SK-N-SH (cell line): ENCODE measurements at places on chromosomes 1 and 21. TPM values are rescaled to one million over a fixed set of nuclear protein-coding genes. Genes with fewer than 3 reads are reported as not detected.

DNA sequence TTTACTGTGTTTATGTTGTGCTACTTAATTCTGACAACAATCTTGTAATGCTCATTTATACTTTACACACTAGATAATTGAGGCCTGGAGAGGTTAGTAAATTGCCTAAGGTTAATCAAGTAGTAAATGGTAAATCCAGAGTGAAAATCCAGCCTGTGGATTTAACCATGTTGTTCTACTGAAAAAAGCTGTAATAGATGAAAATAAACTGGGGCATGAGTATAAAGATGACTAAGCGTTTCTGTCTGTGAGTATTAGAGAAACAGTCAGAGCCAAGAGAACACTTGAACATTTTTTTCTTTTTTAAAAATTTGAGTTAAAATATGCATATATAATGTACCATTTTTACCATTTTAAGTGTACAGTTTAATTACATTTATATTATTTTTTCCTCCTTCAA, 47.9 kb upstream of the LEPR start:
- H3K36me3 ChIP-seq, result no peaks in the 10 kb centered on the region
- no peak for DNase-seq
- no peaks in the 10 kb centered on the region for H3K4me1 ChIP-seq

The OPRD1 gene
- 0.07 and 0.24 TPM in 2 replicates for polyA plus RNA-seq

DNA sequence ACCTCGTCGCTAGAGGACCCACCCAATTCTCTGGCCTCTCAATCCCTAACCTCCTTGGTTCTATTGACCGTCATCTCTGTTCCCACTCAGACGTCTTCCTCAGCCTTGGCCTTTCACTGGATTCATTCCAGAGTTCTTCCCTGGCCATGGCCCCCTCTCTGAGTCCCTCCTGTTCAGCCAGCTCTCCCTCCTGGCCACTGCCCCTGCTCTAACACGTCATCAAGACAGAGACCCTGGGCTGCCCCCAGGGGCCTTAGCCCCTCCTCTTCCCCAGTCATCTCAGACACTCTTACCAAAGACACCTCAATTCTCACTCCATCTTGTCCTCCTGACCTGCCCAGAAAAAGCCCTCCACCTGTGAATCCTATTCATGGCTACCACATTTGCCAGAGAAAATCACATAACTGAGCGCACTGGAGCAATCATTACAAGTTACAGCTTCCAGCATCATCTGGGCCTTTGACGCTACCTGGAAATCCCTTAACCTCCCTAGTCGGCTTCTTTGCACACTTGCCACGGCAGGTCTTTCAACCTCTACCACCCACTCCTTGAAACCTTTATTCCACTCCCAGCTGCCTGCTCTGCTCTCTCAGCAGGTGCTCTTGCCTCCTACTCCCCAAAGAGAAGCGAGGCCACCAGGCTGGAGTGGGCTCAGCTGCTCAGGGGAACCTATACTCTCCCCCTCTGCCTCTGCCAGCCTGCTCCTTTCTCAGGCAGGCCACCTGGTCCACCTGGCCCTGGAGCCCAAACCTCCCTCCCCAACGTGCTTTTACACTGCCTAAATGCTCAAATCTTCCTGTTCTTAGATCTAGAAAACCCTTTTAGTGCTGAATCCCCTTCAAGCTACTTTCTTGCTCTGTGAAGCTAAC, 14.0 kb downstream of the DCST2 start:
- no peak overlapping the region for H3K27ac ChIP-seq
- no peak overlapping the region for H3K4me3 ChIP-seq
- H3K27me3 ChIP-seq, result no peaks in the 10 kb centered on the region
- peaks cover 16% of the 10 kb centered on the region; the same call in 1 of the 2 replicates for H3K36me3 ChIP-seq
- peaks cover 10% of the 10 kb centered on the region; the same call in 1 of the 2 replicates for H3K4me1 ChIP-seq

GRCh38 chr1:57799490-57800115, 375.7 kb upstream of the DAB1 start:
- H3K27me3 ChIP-seq, result no peaks in the 10 kb centered on the region
- no peak for DNase-seq
- no peak overlapping the region for H3K27ac ChIP-seq
- H3K36me3 ChIP-seq, result no peaks in the 10 kb centered on the region
- no peak overlapping the region for H3K4me3 ChIP-seq
- peaks cover 5% of the 10 kb centered on the region for H3K4me1 ChIP-seq

DNA sequence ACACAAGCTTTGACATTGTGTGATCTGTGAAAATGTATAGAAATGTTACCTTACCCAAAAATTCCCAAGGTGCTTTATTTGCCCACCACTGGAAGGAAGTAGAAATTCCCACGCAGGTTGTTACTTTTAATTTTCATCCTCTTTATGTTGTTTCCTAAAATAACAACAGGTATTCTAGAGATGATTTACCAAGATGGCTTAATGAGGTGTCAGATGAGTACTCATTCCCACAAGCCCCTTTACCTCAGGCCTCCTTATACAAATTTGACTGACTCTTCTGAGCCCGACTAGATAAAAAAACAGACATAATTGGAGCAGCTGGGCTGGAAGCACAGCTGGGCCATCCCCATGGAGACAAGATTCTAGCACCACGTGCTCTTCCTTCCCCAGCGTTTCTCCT, 114.6 kb downstream of the LIPI start:
- DNase-seq, result no peak
- H3K36me3 ChIP-seq, result no peaks in the 10 kb centered on the region
- H3K27me3 ChIP-seq, result no peaks in the 10 kb centered on the region

The TMIGD3 gene
- not detected in 2 replicates for polyA plus RNA-seq

DNA sequence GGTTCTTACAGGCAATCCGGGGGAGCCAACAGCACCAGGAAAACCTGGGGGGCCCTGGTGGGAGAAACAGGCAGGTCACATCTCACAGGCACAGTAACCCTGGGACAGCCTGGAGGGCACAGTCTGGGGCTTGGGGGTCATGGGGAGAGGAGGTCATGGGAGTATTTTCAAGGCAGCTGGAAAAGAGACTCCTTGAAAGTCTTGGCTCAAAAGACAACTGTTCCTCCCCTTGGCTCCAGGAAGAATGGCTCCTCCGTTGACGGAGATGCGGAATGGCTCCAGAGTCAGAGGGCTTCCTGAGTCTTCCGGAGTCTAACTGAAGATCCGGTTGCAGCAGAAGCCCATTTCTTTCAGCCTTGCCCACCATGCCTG, 25.9 kb upstream of the PEF1 start:
- no peak overlapping the region for H3K4me3 ChIP-seq
- no peaks in the 10 kb centered on the region for H3K36me3 ChIP-seq

DNA sequence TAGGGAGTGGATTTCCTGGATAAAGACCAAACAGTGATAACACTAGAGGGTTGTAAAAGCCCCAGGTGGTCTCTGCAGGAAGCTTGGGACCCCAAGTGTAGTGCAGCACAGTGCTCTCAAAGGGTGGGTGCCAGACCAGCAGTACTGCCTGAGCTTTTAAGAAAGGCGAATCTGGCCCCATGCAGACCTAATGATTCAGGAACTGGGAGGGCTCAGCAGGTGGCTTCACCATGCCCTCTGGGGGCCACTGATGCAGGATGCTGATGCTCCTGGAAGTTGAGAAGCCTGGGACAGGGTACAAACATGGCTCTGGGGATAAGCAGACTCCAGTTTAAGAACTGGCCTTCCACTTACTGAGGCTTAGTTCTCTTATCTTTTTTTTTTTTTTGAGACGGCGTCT, 29.1 kb upstream of the NEK2 start:
- no peak for DNase-seq
- no peaks in the 10 kb centered on the region for H3K27me3 ChIP-seq
- peaks cover 12% of the 10 kb centered on the region; the same call in 1 of the 2 replicates for H3K4me1 ChIP-seq
- H3K4me3 ChIP-seq, result no peak overlapping the region

The ST6GALNAC5 gene
- 10.6 and 11.1 TPM in 2 replicates for polyA plus RNA-seq

DNA sequence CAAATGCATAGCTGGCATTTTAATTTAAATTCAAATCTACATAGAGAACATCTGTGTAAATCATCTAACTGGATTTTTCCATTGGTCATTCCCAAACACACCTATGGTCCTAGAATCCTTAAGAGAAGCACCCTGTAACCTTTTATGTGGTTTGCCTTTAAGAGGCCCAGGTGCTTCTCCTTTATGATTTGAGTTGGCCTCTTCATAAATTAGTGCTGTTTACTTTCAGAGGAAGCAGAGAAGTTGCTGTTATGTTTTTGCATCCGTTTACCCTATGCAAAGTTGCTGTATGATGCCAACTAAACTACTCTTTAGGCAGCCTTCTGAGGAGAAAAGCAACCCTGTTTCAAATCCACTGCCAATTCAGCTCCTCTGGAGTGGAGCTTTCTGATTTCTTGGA, 193.8 kb downstream of the HS2ST1 start:
- H3K36me3 ChIP-seq, result no peaks in the 10 kb centered on the region
- no peak overlapping the region for H3K4me3 ChIP-seq
- H3K27me3 ChIP-seq, result no peaks in the 10 kb centered on the region
- H3K27ac ChIP-seq, result no peak overlapping the region

- no peaks in the 10 kb centered on the region for H3K27me3 ChIP-seq
- no peaks in the 10 kb centered on the region for H3K4me1 ChIP-seq
Observed at GRCh38 chr1:46801323-46802055, 2.6 kb downstream of the CYP4B1 start.

DNA sequence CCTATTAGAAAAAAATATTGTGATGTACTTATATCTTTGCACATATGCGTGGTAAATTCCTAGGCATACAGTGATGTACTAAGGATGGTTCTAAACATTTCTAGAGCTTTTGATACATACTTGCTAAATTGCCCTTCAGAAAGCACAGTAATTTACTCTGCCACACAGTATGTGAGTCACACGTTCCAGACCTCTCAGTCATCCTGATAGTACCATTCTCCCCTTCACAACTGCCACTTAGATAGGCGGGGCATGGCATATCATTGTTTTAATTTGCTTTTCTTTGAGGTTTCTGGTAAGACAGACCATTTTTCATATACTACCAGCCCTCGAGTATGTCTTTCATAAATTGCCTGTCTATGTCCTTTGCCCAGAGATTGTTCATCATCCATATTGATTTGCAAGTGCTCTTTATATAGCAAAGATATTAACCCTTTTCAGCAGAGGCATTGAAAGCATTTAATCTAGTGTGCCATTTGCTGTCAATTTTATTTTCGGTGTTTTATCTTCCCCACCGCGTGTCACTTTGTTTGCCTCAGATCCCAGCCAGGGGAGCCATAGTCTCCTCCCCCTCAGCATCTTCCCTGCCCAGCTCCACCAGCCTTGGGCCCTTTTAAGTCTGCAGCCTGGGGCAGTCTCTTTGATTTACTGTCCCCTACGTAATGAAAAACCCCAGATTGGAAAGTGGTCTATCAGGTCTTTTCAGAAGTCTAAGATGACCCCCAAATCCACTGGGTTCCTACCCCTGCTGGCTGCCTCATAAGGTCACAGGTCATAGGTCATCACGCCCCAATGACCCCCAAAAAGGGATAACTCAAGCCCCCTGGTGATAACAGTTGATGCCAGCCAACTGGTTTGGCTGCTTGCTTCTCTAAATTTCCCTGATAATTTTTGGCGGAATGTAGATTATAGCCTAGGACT, 11.8 kb upstream of the PAX7 start:
- no peaks in the 10 kb centered on the region; the same call in 1 of the 2 replicates for H3K27me3 ChIP-seq
- no peaks in the 10 kb centered on the region for H3K36me3 ChIP-seq
- no peak overlapping the region for H3K4me3 ChIP-seq
- no peaks in the 10 kb centered on the region for H3K4me1 ChIP-seq

The SMPDL3B gene
- polyA plus RNA-seq, result 0.67 and 0.95 TPM in 2 replicates

The LRRC53 gene
- not detected in 2 replicates for polyA plus RNA-seq

DNA sequence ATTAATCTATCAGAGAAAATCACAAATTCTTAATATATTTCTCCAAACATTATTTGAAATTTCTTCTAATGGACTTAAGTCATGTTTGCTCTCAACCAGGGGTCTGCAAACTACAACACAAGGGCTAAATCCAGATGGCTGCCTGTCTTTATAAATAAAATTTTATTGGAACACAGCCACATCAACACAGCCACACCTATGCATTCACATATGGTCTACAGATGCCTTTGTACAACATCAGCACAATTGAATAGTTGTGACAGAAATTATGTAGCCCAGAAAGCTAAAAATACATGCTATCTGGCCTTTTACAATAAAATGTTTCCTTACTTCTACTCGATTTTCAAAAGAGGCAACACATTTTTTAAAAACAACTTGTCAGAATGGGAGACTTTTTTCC, 103.9 kb downstream of the DPYD start:
- peaks cover 34% of the 10 kb centered on the region for H3K36me3 ChIP-seq
- no peak overlapping the region for H3K4me3 ChIP-seq
- no peaks in the 10 kb centered on the region for H3K27me3 ChIP-seq
- H3K4me1 ChIP-seq, result peaks cover 12% of the 10 kb centered on the region; the same call in 1 of the 2 replicates
- DNase-seq, result no peak
- no peak overlapping the region for H3K27ac ChIP-seq

GRCh38 chr1:61752921-61753389, 10.7 kb downstream of the PATJ start:
- H3K27me3 ChIP-seq, result no peaks in the 10 kb centered on the region
- no peak overlapping the region for H3K4me3 ChIP-seq
- no peaks in the 10 kb centered on the region for H3K36me3 ChIP-seq
- DNase-seq, result no peak
- H3K27ac ChIP-seq, result no peak overlapping the region

The KLF17 gene
- 0.21 and 0.26 TPM in 2 replicates for polyA plus RNA-seq

GRCh38 chr1:158077411-158078256, 84.2 kb downstream of the KIRREL1 start:
- H3K27me3 ChIP-seq, result no peaks in the 10 kb centered on the region
- peaks cover 80% of the 10 kb centered on the region for H3K36me3 ChIP-seq
- H3K4me1 ChIP-seq, result no peaks in the 10 kb centered on the region
- no peak overlapping the region for H3K27ac ChIP-seq
- H3K4me3 ChIP-seq, result no peak overlapping the region
